ENCODE measurements at places on chromosomes 12 and 14.

- DNase-seq: peak; percentile 51
These were observed 177.4 kb upstream of the HIF1A start for GRCh38 chr14:61517911-61518384.

- no peak for DNase-seq
These were observed 74.2 kb upstream of the CSRP2 start for GRCh38 chr12:76952995-76953394.

GRCh38 chr12:3453990-3454680 is 36.9 kb upstream of the PRMT8 start:
- DNase-seq: peak; percentile 18

GRCh38 chr12:120705618-120706017 is 4.6 kb upstream of the UNC119B start:
- no peak for DNase-seq

GRCh38 chr14:77043984-77044485 is 15.5 kb upstream of the IRF2BPL start:
- DNase-seq: no peak

DNA sequence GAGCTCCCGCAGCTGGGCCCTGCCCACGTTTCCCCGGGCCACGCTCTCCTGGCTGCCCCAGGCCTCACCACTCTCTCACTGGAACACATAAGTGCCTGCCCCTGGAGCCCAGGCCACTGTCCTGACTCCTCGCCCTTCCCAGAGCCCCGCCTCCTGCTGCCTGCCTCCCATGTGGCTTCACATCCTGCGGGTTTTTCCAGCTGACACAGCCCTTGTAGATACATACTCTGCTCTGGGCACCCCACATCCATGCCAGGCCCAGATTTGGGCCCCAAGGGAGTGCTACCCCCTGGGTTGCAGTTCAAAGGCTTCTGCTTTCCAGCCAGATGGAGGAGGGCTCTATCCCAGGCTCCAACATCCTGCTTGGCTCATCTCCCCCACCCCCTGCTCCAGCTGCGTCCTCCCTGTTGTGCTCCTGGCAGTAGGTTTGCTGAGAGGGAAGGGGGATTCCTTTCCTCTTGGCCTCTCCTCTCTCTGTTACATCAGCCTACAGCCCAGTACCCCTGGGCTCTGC is 60.1 kb downstream of the TSPAN9 start:
- DNase-seq: peak; percentile 43

DNA sequence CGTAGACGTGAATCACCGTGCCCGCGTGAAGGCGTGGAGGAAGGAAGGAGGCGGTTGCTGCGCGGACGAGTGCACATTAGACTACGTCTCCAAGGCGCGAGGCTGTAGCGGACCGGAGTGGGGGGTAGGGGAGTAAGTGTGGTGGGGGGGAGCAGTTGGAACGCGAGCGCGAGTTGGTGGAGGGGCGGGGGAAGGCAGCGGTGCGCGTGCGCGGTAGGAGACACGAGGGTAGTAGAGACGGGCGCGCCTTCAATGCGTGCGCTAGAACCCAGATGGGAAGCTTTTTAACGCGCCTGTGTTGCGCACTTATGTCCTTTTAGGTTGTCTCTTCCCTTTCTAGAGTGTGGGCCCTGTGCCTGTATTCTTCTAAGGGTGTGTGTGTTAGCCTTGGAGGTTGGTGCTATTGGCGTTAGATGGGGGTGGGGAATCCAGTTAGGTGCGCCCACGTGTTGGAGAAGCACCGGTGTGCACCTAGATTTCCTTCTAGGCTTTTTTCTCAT is 604 bp downstream of the EIF4B start:
- peak; percentile 63 for DNase-seq

DNA sequence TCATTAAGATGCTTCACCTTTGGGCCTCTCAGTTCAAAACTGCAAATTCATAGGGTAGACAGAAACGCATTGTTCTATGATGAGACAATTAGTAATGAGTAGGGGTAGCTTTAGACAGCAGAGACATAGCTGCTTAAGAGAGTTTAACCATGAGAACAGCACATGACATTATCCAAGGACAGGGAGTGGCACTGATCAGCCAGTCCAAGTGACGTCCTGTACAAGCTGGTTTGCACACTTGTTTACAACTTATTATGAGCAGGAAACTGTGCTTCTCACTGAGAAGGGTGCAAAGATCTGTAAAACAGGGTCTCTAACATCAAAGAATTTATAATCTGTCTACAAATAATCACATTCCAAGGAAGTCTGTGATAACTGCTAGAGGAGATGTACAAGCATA is 11.2 kb upstream of the SRSF5 start:
- DNase-seq: no peak

DNA sequence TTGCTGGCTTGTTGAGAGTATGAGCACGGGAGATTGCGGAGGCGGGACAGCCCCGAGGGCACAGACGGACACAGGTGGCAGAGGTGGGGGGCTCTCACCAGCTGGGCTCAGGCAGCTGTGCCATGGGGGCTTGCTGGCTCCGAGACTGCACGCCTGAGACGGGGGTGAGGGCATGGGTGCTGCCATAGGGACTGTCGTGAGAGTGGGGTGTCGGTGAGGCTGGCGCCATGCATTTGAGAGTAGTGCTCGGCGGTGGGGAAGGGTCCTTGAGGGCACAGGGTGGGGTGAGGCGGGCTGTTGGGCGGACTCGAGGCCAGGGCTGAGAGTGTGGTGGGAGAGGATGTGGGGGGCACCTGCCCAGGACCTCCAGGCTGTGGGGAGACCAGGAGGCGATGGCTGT is 40.7 kb upstream of the TEX22 start:
- DNase-seq: no peak

DNA sequence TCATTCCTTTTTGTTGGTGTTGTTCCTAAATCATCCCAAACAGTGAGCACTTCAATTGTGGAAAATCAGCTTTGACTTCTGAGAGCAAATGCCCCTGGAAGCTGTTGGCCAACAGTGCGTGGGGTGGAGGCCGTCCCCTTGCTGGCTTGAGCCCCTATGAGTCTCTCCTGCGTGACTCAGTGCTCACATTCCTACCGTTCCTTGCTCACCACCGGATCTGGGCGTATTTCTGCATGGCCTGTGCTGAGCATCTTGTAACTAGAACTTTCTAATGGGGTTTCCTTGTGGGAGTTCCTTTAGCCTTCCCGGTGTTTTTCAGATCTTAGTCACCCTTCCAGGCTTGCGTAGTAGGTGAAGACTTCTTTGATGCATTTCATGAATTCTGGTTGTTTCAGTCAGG is 14.7 kb downstream of the SERPINA1 start:
- DNase-seq: peak; percentile 98

GRCh38 chr12:101697930-101698799 is 725 bp downstream of the CHPT1 start:
- peak; percentile 32 for DNase-seq

DNA sequence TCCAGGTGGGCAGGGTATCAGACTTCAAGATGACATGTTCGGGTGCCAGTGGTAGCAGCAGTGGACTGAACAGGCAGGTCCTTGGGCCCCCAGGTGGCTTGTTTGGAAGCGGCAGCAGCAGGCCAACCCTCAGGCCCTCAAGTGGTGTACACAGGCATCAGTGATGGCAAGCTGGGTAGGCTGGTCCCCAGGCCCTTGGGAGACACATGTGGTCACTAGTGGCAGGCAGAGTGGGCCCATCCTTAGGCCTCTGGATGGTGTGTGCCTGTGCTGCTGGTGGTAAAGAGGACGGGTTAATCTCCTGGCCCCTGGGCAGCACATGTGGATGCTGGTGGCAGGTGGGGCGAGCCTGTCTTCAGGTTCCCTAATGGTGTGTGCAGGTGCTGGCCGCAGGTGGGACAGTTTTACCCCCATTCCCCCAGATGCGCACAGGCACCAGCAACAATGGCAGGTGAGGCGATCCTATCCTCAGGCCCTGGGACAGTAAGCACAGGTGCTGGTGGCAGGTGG is 8.0 kb downstream of the OAS2 start:
- DNase-seq: no peak

- DNase-seq: no peak
These were observed 13.6 kb upstream of the TBC1D30 start for GRCh38 chr12:64810831-64811230.

GRCh38 chr12:56838621-56839488 is 75.7 kb downstream of the HSD17B6 start:
- DNase-seq: peak; percentile 25

DNA sequence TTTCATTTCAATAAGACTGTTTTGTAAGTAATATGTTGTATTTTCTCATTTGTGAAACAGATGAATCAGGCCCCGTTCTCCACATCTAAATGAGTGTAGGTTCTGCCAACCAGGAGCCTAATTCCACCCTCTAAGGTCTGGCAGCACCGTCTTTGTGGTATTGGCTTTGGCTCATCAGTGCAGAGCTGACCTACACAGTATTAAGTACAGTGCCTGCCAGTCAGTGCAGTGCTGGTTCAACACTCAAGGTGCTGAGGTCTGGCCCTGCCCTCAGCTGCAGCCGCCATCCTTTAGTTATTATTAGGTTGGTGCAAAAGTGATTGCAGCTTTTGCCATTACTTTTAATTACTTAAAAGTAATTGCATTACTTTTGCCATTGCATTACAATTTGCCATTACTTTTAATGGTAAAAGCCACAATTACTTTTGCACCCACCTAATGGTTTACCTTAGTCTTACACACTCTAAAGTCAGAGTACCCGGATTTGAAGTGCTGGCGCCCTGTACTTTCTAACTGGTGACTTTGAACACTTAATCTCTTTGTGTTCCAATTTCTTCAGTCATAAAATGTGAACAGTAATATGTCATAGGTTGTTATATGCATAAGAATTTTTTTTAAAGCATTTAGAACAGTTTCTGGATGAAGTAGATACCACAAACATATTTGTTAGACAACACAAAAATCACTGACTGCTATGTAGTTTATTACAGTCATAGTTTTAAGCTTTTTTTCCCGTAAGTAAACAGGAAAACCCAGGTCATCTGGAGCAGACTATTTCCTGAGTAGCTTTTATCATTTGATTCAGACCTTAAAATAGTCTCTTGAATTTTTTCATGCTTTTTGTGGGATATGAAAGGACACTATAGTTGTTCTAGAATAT is 99.5 kb downstream of the SYNE2 start:
- no peak for DNase-seq

DNA sequence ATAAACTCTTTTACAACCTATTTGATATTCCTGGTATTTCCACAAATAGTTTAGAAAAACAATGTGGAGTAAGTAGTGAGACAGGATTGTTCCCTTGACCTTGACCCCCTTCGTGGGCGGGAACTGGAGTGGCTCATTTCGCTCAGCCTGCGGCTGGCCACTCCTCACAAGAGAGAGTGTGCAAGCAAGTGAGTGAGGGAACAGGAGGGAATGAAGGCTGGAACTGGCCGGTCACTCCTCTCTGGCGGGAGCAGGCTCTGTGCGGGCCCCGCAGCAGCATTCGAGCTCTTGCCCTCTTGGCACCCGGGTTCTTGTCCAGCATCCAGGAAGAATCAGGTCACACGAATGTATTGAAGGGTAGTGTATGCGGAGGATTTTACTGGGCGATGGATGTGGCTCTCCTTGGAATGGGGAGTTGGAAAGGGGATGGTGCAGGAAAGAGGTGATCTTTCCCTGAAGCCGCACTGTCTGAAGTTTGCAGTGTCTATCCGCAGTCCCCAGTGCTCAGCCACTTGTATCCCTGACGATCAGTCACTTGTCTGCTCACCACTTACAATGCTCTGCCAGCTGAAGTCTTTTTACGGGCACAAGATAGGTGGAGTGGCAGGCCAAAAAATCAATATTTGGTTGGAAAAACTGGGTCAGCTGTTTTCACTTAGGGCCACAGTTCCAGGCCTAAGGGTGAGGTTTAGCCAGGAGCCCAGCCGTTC is 28.0 kb upstream of the TXNRD1 start:
- no peak for DNase-seq

- DNase-seq: peak; percentile 41
These were observed 29.5 kb downstream of the PPP4R4 start for GRCh38 chr14:94203473-94204210.

- peak; percentile 57 for DNase-seq
These were observed at the start of gene ATXN2 for GRCh38 chr12:111598637-111599452. Gene ATXN2, minus strand, starts transcription at chr12:111599315. Its CDS starts 281 bp downstream, at chr12:111599034.

DNA sequence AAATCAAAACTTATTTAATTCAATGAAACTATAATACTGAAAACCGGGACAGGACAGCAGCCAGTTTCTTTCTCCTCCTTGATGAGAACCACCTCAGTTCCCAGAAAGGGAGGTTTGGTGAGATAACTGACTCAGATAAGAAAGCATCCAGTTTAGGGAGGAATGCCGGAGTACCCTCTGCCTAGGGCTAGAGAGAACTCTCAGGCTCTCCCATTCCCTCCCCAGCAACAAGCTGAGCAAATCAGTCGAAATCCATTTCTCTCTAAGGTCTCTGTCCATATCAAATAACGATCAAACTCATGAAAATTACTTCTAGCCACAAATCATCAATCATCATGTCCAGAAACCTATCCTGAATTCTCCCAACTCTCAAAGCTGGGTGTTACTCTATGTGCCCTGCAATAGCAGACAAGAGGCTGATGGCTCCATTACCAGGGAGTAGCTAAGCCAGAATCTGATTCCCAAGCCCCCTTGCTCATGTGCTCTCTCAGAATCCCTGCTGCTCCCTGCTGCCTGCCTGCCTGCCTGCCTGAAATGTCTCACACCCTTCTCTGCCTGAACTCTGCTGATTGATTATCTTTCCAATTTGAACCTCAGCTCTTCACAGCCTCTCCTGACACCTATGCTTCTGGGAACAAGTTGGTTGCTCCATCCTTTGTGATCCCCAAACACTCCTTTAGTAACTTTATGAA is 49.4 kb downstream of the SLC25A47 start:
- DNase-seq: peak; percentile 36

- peak; percentile 63 for DNase-seq
These were observed 455 bp downstream of the ATP6V1D start for GRCh38 chr14:67358924-67359774.

GRCh38 chr12:127909041-127909440 is 357.9 kb upstream of the TMEM132C start:
- peak; percentile 59 for DNase-seq

DNA sequence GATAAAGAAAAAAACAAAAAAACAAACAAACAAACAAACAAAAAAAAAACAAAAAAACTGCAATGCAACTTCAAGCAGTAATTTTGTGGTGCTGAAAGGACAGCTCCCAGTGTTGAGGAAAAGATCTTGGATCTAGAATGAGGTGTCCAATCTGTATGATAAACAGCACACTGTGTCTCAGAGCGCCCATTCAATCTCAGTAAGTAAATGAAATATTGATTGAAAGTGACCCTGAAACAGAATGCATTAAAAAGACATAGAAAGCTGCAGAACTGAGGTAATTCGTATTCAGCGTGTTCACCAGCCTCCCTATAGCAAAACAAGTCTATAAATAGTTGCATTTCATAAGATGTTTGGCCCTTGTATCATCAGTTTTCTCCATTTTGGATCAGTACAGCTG is 153.0 kb downstream of the NOVA1 start:
- peak; percentile 31 for DNase-seq

All from fibroblast of the aortic adventitia (primary cell).